Suprapubic skin (tissue), 4 donors: ENCODE measurements at places on chromosomes 5 and 9. TPM values are rescaled to one million over a fixed set of nuclear protein-coding genes. Genes with fewer than 3 reads are reported as not detected.

- no peaks in the 10 kb centered on the region for H3K4me1 ChIP-seq
- H3K4me3 ChIP-seq = no peak overlapping the region
- no peak overlapping the region for H3K27ac ChIP-seq
- no peaks in the 10 kb centered on the region for H3K27me3 ChIP-seq
Measured at GRCh38 chr9:87292449-87293191, 205.0 kb upstream of the DAPK1 start.

DNA sequence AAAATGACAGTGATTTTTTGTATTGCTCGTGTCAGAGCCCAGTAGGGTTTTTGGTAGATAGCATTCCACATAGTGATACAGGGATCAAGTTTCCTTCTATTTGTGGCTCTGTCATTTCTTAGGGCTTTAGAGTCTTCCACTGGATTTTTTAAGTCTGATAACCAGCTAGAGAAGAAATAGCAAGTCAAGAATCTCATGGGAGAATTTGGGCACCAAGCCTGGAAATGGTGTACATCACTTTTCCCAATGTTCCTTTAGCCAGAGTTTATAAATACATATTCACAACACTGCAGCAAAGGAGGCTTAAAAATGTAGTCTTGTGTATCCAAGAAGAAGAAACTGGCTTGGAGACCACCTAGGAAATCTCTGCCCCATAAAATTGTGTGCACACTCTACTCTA is 647.1 kb upstream of the KLF4 start:
- no peaks in the 10 kb centered on the region for H3K36me3 ChIP-seq
- no peaks in the 10 kb centered on the region for H3K27me3 ChIP-seq
- no peak overlapping the region for H3K27ac ChIP-seq
- peaks cover 4% of the 10 kb centered on the region for H3K4me1 ChIP-seq
- no peak for DNase-seq

- DNase-seq = no peak
- no peaks in the 10 kb centered on the region for H3K27me3 ChIP-seq
- peaks cover 27% of the 10 kb centered on the region for H3K36me3 ChIP-seq
- peaks cover 10% of the 10 kb centered on the region for H3K4me1 ChIP-seq
- no peak overlapping the region for H3K4me3 ChIP-seq
- H3K27ac ChIP-seq = no peak overlapping the region
Measured at GRCh38 chr9:125470767-125471580, 209.3 kb downstream of the GAPVD1 start.

DNA sequence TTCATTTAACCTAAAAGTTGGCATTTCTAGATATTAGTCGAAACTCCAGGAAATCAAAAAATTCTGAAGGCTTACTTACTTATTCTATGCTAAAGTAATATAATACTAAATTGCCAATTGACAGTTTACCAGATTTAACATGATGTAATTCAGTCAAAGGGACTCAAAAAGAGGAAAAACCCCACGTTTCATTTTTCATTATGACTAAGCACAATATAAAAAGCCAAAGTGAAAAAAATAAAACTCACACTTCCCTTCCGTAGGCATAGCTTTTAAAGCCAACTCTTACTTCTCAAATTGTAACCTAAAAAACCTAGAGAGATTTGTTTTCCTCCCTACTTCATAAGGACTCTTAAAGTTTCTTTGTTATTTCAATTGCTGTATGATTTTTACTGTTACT is 146.6 kb downstream of the RAPGEF6 start:
- no peaks in the 10 kb centered on the region for H3K27me3 ChIP-seq
- H3K4me3 ChIP-seq = no peak overlapping the region
- no peak for DNase-seq

DNA sequence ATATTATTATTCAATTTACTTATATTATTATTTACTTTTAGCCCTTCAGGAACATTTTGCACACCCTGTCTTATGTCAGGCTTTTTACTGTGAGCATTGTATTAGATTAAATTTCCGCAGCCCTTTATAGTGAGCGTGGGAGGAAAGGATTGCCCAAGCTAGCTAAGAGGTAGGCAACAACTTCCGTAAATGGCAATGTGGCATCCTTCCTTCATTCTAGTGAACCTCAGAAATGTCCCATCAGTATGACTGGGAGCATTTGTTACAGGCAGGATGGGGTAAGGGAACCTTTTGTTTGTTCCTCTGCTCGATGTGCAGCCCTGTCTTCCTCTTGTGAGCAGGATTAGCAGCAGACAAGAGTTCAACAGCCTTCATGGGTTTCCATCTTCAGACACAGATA is 6.2 kb upstream of the CD180 start:
- H3K4me3 ChIP-seq = no peak overlapping the region
- H3K27me3 ChIP-seq = no peaks in the 10 kb centered on the region
- no peak for DNase-seq
- H3K4me1 ChIP-seq = peaks cover 12% of the 10 kb centered on the region
- no peak overlapping the region for H3K27ac ChIP-seq
- H3K36me3 ChIP-seq = no peaks in the 10 kb centered on the region

Gene CDKN2B
- 59.9 TPM for total RNA-seq

Gene INPP5E
- total RNA-seq = 9.8 TPM
